Stomach (tissue), 19 donors: ENCODE measurements at places on chromosomes 11 and 22. TPM values are rescaled to one million over a fixed set of nuclear protein-coding genes. Genes with fewer than 3 reads are reported as not detected.

APOBEC3B gene
- 1.7 TPM for polyA plus RNA-seq

KIRREL3 gene
- not detected for polyA plus RNA-seq

- no peaks in the 10 kb centered on the region for H3K4me1 ChIP-seq
- H3K4me3 ChIP-seq: no peak overlapping the region
- H3K36me3 ChIP-seq: no peaks in the 10 kb centered on the region
Observed at GRCh38 chr22:27454807-27455450, 346.6 kb downstream of the MN1 start.

DNA sequence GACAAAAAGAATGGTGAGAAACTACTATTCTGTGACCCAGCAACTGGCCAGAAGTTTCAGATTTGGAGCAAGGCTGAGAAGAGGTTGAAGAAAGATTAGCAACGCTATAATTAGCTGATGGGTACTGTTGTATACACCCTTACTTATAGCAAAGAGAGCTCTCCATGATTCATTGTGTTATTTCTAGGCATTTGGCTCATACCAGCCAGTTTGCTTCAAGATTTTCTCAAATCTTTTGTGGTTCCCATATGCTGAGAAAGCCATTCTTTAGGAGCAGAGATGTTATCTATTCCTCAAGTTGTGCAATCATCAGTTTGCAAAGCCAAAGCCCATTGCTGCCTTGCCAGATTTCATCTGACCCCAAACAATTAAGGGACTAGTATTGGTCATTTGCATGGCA is 179.4 kb downstream of the ETS1 start:
- H3K4me1 ChIP-seq: peaks cover 21% of the 10 kb centered on the region
- no peaks in the 10 kb centered on the region for H3K27me3 ChIP-seq
- no peaks in the 10 kb centered on the region for H3K36me3 ChIP-seq
- no peak overlapping the region for H3K27ac ChIP-seq

DNA sequence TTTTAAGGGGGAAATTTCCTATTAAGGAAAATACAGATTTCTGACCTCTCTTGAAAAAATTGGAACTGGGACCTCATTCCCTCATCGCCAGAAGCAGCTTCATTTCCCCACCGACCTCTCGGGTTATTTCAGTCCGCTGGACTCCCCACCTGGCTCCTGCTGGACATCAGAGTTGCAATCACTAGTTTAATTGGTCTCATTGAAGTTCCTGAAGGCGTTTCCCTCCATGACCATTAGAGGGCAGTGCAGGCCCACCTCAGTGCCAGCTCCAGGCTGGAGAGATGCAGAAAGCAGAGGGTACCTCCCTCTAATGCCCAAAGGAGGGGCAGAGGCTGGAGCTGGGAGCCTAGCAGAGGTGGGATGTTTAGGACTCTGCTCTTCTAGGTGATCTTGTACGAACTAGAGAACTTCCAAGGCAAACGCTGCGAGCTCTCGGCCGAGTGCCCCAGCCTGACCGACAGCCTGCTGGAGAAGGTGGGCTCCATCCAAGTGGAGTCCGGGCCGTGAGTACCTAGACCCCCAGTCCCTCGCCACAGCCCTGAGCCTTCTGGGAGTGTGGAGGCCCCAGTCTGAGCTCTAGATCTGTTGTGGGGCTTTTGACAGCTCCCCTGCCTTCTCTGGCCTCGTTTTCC is 2.7 kb downstream of the CRYBB3 start:
- H3K27ac ChIP-seq: no peak overlapping the region
- no peaks in the 10 kb centered on the region for H3K4me1 ChIP-seq
- peaks cover 23% of the 10 kb centered on the region for H3K36me3 ChIP-seq
- H3K27me3 ChIP-seq: no peaks in the 10 kb centered on the region
